Stimulated activated CD8-positive, alpha-beta memory T cell treated with anti-CD3 and anti-CD28 coated beads, Interleukin-4, amount 100 ng/mL, for 4 hours (primary cell): ENCODE measurements at places on chromosomes 3 and 15.

DNA sequence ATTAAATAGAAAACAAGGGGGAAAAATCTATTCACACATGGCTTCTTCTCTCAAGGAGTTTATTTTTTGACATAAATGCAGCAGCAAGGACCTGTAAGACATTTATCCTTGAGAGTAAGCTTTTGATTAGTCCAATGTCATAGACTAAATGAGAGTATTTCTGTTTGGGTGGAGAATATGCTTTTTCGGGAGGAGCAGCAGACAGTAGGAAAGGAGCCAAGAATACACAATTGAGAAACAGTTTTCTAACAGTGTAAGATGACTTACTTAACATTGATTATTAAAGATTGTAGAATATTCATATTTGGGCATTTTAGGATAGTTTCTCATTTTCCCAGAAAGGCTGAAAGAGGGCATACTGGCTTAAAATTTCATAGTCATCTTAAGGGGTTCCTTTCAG lies 65.9 kb upstream of the PAQR5 start:
- no peak for DNase-seq

DNA sequence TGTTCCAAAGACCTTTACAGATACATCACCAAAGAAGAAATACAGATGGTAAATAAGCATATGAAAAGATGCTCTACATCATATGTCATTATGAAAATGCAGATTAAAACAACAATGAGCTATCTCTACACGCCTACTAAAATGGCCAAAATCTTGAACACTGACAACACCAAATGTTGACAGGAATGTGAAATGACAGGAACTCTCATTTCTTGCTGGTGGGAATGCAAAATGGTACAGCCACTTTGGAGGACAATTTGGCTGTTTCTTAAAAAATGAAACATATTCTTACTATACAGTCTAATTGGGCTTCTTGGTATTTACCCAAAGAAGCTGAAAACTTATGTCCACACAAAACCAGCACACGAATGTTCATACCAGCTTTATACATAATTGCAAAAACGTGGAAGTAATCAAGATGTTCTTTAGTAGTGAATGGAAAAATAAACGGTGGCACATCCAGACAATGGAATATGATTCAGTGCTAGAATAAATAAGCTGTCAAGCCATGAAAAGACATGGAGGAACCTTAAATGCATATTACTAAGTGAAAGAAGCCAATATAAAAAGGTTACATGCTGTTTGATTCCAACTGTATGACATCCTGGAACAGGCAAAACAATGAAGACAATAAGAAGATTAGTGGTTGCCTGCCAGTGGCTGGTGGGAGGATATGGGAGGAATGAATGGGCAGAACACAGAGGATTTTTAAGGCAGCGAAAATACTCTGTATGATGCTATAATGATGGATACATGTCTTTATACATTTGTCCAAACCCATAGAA lies 81.3 kb upstream of the NEDD4 start:
- no peak for DNase-seq

- DNase-seq: no peak
Measured at GRCh38 chr15:89113296-89114024, 25.2 kb downstream of the ABHD2 start.

GRCh38 chr3:64316971-64317370 lies 91.7 kb upstream of the PRICKLE2 start:
- no peak for DNase-seq

DNA sequence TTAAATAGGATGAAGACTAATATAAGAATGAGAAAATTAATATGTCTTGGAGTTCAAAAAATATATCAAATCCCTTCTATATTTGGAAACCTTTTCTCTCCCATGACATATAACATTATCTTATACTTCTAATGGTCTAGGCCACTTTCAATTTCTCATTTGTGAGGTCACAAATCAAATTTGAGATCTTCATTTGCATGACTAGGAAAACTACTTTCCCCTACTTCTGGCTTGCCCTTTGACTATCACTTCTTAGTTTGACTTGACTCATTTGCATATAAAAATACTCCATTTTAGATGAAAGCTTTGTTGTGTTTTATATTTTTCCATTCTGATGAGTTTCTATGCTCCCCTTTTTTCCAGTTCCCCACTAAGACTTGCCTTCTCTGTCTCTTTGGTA lies 598.6 kb upstream of the TBL1XR1 start:
- no peak for DNase-seq

GRCh38 chr3:6521369-6522113 lies 339.4 kb upstream of the GRM7 start:
- no peak for DNase-seq

GRCh38 chr3:188323067-188323842 lies 169.3 kb downstream of the LPP start:
- DNase-seq: no peak

DNA sequence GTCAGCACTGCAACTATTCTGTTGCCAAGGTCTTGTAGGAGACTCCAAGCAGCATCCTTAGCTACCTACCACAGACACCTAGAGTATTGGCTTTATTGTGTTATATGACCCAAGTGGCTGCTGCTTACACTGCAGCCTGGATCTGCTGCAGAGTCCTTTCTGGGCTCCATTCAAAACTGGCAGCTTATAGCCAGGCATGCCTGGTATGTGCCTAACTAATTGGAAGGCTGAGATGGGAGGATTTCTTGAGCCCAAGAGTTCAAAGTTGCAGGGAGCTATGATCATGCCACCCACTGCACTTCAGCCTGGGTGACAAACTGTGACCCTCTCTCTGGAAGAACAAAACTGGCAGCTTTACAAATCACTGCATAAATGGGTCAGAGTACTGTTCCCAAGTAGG lies 8.6 kb downstream of the NDUFB4 start:
- DNase-seq: no peak

- DNase-seq: no peak
Measured at GRCh38 chr3:13621381-13622221, 72.7 kb downstream of the FBLN2 start.

DNA sequence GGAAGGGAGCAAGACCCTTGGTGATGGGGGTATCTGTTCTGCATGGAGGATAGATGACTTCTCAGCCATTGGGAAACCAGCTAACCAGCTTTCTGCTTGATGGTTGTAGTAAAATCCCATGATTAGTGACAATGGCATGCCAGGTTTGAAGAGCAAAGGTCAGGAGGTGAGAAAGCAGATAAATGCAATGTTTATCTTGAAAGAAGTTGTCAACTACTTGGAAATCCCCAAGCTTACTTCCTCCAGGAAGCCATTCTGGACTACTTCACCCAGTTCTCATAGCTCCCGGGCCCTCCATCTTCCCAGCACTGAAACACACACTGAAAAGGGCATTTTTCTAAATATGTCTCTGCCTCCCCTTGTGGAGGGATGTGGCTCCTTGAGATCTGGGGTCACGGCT lies 51.3 kb downstream of the SMAD3 start:
- no peak for DNase-seq

DNA sequence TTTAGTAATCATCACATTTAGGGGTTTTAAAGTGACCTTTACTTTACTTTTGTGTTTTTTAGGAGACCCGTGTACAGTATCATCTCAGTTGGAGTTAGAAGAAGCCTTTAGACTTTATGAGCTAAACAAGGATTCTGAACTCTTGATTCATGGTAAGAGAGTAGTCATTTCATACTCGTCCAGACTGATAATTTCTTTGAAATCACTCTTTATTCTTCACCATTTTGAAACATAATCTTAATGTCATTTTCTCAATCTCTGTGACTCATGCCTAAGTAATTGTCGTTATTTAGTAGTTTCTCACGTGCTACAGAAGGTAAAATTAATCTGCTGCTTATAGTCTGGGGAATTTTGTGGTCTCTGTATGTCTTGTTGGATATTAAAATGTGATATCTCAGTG lies 37.7 kb downstream of the PRKCI start:
- no peak for DNase-seq

DNA sequence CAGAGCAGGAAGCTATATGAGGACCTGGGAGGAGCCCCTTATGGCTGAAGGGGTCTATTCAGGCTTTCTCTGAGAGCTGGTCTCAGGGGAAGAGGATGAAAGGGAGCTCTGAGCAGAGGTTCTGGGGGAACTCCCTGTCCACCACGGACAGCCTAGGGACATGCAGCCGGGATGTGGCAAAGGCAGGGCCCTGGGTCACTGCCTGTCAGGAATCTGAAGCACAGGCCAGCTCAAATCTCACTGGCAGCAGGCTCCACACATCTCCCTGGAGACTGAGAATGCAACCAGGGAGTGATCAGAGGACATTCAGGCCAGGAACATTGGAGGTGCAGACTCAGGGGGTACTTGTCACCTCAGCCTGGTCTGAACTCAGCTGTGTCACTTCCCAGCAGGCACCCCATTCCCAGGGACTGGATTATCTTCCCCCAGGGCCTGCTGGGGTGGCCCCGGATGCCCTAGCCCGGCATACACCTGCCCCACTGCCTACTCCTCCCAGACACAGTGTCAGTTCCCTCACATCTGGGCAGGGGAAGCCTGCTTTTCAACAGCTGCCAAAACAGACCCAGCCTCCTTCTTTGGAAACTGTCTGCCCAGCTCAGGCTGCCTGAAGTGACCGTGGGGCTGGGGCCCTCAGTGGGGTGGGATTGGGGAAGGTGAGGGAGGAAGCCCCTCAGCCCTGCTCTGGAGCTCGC lies 18.3 kb upstream of the SEMA3F start:
- no peak for DNase-seq

DNA sequence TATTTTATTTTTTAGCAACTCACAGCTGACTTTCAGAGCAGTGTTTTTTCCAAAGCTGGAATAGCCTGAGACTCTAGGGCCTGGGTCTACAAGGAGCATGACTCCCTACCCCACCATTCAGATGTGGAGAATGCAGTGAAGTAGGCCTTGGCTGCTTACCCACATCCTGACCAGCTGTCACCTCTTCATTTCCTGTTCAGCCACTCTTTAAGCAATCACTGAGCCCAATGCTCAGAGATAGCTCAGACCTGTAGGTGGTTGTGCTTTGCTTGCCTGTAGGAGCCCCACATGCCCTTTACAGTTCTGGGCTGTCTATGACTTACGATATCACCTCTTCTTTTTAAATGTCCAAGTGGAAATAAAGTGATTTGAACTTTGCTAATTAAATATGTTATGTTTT lies 148.1 kb downstream of the NEK11 start:
- peak; percentile 1 for DNase-seq

GRCh38 chr3:55951388-55951787 lies 464.3 kb upstream of the WNT5A start:
- no peak for DNase-seq

DNA sequence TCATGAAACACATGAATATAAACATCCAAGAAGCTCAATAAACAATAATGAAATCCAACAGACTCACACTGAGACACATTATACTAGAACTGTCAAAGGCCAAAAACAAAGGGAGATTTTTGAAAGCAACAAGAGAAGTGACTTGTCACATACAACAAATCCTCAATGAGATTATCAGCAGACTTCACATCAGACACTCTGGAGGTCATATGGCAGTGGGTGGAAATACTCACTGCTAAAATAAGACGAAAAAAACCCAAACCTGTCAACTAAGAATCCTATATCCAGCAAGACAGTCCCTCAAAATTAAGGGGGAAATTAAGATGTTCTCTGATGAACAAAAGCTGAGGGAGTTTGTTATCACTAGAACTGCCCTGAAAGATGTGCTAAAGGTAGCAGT lies 125.4 kb upstream of the MELTF start:
- DNase-seq: no peak

GRCh38 chr3:32597656-32598055 lies 27.0 kb upstream of the DYNC1LI1 start:
- DNase-seq: no peak

DNA sequence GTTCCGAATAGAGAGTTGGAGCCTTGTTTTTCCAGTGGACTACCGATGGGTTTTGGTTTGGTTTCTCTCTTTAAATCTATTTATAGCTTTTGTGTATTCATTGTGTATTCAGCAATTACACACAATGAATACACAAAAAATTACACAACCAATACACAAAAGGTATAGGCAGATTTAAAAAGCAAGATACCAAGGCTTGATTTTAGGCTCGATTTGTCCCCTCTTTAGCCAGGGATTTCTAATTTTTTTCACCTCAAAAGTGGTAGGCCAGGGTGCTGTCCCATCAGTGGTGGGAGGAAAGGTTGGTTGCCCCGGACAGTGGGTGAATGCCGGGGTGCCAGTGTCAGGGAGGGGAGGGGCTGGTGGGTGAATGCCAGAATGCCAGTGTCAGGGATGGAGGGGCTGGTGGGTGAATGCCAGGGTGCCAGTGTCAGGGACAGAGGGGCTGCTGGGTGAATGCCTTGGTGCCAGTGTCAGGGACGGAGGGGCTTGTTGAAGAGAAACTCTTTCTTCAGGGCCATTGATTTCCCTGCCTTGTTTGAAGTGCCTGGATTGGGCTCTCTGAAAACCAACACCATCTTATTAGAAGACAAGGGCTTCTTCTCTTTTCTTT lies 186.2 kb downstream of the GOLGA6L6 start:
- DNase-seq: no peak

- DNase-seq: peak; percentile 89
Measured at GRCh38 chr3:38164952-38165721, at the start of gene OXSR1. Gene OXSR1, plus strand, starts transcription at chr3:38165537. Its CDS starts 340 bp downstream, at chr3:38165877.

DNA sequence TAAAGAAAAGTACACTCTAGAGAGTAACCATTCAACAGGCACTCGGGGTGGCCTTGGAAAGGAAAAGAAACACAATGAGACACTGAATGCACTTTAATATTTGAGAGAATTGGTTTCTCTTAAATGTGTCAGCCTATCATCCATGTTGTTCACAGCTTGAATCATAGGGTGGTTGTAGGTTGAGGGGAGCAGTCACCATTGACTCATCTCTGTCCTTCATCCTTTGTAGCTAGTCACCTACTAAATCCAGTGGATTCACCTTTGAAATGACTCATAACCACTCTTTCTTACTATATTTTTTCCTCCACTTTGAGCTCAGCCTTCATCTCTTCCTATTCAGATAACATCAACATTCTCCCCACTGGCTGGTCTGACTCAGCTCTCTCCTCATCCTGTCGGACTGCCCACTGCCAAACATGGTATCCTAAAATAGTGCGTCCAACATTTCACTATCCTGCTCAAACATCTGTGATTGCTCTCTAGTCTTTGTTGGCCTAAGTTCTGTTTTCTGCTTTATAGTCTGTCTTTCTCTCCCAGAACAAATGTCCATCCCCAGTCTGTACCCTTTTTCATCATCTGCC lies 182.7 kb upstream of the GADL1 start:
- DNase-seq: no peak

GRCh38 chr15:40623361-40623760 lies 29.3 kb downstream of the KNL1 start:
- no peak for DNase-seq

- no peak for DNase-seq
Measured at GRCh38 chr3:35894735-35895134, 255.4 kb downstream of the ARPP21 start.

DNA sequence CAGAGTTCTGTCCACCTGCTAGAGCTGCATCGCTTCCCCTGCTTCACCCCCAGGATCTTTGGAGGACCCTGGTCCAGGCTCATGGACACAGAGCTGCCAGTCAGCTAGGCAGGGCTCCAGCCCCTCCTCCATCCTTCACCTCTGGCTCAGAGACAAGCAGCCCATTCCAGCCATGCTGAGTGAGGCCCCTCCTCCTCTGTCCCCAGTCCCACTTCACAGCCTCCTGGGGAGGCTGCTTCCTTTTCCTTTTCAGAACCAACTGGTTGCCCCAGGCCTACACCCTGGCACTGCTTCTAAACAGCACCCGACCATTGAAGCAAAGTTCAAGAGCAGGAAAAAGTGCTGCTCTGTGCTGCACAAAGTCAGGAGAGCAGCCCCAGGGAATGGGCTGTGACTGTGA lies 22.2 kb downstream of the IQSEC1 start:
- DNase-seq: no peak

- no peak for DNase-seq
Measured at GRCh38 chr15:100667405-100668347, 65.3 kb downstream of the ASB7 start.

GRCh38 chr3:41434781-41435180 lies 235.5 kb downstream of the CTNNB1 start:
- no peak for DNase-seq
